ENCODE measurements at places on chromosomes 5 and 9.

GRCh38 chr5:157530226-157530972 is 45.2 kb downstream of the ADAM19 start:
- DNase-seq = no peak

DNA sequence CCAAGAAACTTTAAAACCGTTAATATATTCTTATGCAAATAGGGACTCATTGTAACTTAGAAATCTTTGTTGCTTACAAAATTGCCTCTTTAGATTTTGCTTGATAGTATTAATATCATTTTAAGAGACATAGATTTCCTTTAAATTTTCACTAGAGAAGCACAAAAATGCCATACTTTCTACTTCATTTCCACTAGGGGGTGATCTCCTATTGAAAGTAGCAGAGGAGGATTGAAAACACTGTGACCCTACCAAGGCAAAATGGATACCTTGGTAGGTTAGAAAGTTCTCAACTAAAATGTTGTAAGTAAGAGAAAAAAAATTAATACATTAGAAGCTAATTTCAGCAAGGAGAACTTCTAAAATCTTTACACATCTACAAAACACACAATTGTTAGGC is 204.9 kb downstream of the CHSY3 start:
- DNase-seq = no peak

GRCh38 chr5:54457094-54457862 is 1.8 kb downstream of the HSPB3 start:
- no peak for DNase-seq

- no peak for DNase-seq
Measured at GRCh38 chr5:131356619-131357018, 92.8 kb downstream of the CDC42SE2 start.

DNA sequence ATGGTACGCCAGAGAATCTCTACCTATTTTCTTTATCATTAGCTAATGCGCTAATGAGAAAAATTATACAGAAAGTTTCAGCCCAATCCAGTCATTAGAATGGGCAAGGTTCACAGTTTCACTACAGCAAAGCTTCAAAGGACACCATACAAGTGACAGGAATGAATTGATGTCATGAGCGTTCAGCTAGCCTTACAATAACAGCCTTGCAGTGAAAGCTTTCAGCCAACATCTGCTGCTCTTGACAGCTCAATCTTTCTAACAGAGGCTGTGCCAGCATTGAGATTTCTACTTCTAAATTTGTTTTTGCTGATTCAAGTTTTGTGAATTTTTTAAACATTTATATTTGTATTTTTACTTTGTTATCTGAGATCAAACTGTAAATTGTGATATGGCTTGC is 302.4 kb upstream of the FAM174A start:
- DNase-seq = no peak

DNA sequence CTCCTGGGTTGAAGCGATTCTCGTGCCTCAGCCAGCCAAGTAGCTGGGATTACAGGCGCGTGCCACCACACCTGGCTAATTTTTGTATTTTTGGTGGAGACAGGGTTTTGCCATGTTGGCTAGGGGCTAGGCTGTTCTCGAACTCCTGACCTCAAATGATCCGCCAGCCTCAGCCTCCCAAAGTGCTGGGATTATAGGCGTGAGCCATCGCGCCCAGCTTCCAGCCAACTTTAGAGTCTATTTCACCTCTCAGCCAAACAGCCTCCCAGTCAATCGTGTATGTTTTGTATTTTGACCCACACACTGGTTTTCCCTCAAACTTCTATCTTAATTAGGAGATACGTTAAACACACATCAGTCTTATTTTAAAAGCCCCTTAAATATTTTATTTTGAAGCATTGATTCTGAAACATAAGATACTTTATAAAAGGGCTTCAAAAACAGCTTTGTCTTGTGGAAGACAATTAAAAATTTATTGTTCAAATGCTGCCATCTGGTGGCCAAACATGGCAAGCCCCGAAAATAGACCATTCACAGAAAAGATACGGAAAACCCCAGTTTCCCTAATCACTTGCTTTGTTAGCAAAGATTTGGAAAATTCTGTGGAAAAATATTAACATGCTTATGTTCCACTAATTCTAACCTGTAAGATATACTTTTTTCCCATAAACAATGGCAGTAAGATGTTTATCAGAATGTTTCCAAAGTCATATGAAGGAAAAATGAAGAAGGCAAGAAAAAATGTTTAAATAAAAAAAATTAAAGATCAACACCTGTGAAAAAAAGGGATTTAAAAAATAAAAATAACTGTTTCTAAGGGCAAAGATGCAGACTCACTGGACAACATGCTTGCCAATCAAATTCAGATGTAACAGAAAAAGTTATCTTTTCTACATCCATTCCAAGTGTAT is 33.1 kb downstream of the APTX start:
- peak; percentile 17 for DNase-seq

DNA sequence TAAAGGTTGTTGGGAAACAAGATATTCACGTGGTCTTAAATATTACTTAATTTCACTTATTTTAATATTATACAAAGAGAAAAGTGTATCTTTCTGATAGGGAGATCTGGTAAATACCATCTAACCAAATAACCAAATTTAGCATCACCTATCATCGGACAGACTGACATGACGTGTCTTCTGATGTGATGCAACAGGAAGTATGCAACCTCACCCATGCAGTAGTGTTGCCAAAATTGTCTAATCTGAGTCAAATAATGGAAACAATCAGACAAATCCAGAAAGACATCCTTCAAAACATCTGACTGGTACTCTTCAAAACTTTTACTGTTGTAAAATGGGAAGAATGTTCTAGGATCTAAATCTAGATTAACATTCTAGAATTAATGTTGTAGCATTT is 148.0 kb downstream of the FGF1 start:
- DNase-seq = no peak

- DNase-seq = no peak
Measured at GRCh38 chr5:144313147-144313726, 142.6 kb downstream of the KCTD16 start.

GRCh38 chr9:107584186-107584585 is 94.6 kb upstream of the KLF4 start:
- DNase-seq = no peak

DNA sequence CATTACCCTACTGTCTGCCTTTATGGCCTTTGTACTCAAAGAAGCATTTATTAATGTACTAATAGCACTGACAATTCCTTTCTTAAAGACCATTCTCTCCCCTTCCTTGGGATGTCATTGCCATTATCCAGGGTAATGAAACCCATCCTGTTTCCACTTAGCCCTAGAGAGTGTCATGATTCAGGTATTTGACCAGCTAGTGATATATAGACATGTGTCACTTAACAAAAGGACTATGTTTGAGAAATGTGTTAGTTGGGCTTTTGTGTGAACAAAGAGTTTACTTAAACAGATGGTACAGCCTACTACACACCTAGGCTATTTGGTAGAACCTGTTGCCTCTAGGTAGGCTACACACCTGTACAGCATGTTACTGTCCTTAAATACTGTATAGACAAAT is 2.0 kb downstream of the ATP6V0E1 start:
- DNase-seq = no peak

DNA sequence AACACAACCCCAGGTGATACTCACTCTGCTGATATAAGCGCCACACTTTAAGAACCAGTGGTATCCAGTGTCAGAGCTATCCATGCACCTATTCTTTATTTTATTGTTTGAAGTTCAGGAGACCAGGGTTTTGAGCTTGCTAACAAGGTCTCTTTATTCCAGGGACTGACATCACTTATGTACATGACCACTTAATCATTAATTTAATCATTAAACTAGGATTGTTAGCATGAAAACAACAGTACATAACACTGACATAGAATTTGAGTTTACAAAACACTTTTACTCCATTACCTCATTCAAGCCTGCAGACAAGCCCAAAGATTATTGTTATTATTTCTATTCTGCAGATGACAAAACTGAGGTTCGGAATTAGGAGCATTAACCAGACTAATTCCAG is 151.4 kb upstream of the IQGAP2 start:
- no peak for DNase-seq

GRCh38 chr9:133706307-133707050 is 31.7 kb downstream of the SARDH start:
- DNase-seq = no peak

- DNase-seq = no peak
Measured at GRCh38 chr5:103679873-103680272, 117.3 kb upstream of the NUDT12 start.

DNA sequence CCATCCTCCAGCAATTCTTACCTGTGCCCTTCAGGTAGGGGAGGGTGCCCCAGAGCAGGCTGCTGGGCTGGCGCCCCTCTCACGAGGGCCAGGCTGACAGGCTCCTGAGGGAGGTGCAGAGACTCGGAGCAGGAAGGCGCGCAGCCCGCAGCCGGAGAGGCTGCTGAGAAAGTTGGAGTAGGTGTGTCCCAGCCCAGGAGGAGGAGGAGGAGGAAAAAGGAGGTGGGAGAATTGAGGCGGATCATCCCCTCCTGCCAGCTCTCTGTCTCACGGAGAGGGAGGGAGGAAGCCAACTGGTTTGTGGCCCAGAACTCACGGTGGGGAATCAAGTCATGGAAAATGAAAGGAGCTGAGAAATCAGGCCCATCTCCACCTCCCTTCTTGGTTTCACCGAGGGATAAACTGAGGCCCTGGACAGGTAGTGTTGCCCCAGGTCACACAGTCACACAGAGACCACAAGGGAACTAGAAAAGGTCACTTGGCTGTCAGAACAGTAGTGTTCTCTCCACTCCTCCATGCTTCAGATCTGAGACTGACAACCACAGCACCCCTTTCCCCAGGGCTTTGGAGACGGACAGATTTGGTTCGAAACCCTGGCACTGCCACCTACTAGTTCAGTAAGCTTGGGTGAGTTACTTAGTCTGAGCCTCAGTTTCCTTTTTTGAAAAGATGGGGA is at the start of gene FAT2:
Gene FAT2 (minus strand): TSS at position 188 of the 676 bp plus-strand sequence. CDS start 22,400 bp downstream, outside the sequence.
- no peak for DNase-seq

DNA sequence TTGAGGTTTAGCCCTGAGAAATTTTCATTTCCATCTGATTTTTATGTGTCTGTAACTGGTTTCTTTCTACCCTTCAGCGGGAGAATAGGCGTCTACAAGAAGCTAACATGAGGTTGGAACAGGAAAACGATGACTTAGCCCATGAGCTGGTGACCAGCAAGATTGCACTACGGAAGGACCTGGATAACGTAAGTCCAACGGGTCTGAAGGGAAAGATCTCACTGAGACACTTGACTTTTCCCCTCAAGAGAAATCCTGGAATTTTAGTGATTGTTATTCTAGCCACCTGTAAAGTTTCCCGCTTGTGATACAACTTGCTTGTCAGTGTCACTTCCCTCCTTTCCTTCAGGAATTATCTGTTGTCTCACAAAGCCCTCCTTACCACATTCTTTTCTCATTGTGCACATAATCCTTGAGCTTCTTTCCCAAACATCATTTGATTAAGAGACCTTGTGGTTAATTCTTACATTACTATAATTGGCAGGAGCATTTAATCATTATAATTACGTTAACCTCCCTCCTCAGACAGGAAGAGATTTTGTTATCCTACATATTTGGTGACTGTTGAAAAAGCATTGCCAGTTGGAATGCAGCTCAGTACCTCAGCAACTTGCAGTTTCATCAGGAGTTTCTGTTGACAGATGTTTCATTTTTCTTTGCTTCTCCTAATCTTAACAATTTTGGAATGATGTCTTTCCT is 56.9 kb downstream of the GPR21 start:
- DNase-seq = no peak

DNA sequence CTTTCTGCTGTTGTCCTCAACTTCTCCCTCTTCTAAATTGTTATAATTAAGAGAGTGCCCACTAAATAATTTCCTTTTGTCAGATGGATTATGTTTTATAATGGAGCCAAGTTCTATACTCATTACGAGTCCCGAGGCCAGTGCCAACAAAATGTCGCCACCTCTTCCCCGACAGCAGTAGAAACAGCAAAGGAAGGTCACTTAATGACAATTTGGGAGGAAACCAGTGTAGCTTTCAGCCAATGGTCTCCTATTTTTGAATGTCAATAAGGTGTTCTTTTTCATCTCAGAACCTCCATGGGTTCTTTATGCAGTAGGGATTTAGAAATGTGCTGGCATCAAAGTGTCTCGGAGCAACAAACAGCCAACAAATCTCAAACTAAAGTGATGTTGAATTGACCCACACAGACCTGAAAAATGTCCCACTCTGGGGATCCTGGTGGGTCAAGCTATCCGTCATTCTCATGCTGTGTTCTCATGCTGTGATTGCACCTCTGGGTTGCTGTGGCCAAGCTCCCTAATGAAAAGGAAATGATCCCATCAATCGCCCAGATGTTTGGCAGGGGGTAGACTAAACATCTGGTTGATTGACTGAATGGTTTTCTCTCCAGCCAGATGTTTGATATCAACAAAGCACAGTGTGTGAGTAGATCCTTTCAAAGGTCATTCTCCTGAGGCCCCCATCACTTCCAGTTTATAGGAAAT is 291.9 kb downstream of the DMAC1 start:
- DNase-seq = no peak

DNA sequence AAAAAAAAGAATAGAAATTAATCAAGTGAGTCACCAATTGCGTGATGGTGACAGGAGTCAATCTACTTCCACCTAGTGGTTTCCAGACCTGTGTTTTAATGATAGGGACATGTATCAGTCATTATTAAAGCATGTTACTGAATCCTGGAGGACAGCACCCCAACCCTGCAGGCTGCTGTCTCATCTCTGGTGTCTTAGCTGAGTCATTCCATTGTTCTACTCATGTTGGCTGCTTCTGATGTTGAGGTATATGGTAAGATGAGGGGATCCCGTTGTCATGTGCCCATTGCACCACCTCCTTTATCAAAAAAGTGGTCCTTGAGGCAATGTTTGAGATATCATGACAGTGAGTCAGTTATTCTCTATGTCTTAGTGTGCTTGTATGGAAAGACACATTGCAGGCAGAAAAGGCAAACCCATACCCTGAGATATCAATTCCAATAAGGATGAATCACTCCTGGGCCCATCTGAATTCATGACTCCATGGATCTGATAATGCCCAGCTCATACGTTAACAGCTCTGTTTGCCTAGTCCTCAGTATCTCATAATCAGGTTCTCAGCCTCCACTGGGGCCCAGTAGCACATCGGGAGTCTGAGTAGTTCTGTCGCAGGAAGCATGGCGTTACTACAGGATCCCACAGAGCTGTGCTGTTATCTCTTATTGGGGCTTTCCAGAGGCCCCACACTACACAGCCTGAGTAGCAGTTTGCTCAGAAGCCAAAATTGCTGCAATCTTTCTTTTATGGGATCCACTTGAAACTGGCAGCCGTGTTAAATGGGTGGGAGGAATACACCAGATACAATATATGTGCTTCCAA is 31.2 kb downstream of the HMGCS1 start:
- no peak for DNase-seq

DNA sequence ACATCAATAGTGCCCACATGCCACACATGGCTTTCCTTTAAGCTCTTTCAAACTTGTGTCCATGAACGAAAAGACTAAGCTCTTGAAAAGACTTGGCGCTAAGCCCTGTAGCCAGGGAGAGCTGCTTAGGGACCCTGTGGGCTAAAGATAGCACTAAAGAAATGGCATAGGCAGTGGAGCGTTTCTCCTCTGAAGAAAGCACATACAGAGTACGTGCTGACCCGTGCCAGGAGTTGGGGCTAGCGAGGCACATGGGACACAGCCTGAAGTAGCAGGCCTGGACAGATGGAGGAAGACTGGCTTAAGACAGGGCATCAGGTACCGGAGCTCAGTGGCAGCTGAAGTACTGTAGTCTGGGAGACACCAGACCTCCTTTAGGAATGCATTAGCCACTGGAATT is 39.7 kb downstream of the ADGRV1 start:
- DNase-seq = no peak

GRCh38 chr5:6568383-6568782 is 64.5 kb downstream of the NSUN2 start:
- no peak for DNase-seq

- DNase-seq = no peak
Measured at GRCh38 chr9:129194221-129194620, 16.2 kb upstream of the IER5L start.
